ENCODE measurements at places on chromosomes 3 and 15.
A peak's percentile ranks its signal among the peaks of the same experiment; 100 is the strongest.

- DNase-seq, result no peak
Measured at GRCh38 chr3:184180165-184180564, 5.5 kb downstream of the AP2M1 start.

GRCh38 chr3:197189623-197190022 lies 108.8 kb downstream of the DLG1 start:
- no peak for DNase-seq

- no peak for DNase-seq
Measured at GRCh38 chr15:72491768-72492167, 17.6 kb downstream of the ARIH1 start.

DNA sequence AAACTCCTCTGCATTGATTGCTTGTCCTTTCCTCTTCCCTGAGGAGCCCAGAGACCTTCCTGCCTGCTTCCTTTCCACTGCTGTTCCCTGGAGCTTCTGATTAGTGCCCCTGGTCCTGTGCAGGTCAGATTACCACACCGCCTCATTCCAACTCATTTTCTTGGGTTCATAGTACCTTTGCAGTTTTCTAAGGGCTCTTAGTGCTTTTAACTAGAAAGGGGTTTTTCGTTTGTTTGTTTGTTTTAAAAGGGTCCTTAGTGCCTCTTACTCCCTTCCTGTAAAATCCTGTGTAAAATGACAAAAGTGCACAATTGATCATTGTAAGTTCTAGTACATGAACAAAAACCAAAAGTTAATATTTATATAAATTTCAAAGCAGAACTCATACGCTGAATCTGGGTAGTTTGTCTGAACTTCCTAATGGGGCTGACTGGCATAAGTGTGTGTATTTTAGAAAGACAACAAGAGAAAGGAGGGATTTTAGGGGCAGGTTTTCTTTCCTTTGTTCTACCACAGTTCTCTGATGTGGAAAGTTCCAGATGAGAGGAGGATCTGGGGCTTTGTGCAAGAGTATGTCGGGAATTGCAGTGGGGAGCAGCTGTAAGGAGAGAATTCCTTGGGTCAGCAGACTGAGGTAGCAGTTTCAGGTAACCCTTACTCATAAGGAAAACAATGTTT lies 30.6 kb downstream of the SNRK start:
- DNase-seq, result no peak

DNA sequence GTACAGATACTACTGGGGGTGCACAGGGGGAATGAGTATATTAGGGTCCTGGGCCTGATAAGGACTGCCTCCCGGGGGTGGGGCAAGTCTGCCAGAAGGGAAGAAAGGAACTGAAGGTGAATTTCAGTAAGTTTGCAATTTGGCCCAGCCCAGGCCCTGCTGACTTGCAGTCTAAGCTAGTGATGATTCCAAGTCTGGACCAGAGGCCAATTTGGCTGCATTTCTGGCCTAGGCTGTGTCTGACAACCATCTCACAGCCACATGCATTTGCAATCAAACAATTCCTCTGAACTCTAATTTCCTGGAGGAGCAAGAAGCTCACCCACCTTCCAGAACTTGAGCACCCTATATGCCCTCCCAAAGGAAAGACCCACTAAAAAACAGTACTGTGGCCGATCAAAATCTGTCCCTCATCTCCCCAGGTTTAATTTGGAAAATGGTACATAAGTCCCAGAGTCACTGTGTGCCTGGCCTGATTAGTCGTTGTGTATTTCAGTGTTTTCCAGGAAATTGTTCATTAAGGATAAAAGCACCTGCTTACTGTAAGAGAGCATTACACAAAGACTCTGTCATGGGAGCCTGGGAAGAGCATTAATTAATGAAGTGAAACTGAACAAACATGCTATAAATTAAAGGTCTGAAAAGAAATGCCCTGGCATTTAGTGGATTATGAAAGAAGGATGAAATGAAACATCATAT lies 114.5 kb downstream of the MEGF11 start:
- DNase-seq, result no peak

GRCh38 chr15:47504624-47505256 lies 212.6 kb upstream of the SEMA6D start:
- DNase-seq, result no peak

- DNase-seq, result no peak
Measured at GRCh38 chr15:52280326-52281084, 15.1 kb downstream of the MYO5C start.

- no peak for DNase-seq
Measured at GRCh38 chr3:39126532-39127071, 19.1 kb downstream of the TTC21A start.

DNA sequence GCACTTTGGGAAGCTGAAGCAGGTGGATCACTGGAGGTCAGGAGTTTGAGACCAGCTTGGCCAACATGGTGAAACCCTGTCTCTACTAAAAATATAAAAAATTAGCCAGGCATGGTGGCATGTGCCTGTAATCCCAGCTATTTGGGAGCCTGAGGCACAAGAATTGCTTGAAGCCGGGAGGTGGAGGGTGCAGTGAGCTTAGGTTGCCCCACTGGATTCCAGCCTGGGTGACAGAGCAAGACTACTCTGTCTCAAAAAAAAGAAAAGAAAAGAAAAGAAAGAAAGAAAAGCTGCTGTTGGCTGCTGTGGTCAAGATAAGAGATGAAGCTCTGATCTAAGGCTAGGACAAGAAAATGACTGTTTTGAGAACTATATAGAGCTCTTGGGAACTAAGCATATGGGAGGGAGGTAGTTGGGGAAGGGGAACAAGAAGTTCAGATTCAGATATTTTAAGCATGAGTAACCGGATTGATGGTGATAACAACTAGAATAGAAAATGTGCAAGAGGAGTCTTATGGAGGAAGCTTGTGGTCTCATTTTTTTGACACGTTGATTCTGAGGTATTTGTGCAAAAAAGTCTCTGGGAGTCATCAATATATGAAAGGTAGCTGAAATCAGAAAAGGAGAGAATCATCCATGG lies 25.7 kb downstream of the DNAH12 start:
- no peak for DNase-seq

DNA sequence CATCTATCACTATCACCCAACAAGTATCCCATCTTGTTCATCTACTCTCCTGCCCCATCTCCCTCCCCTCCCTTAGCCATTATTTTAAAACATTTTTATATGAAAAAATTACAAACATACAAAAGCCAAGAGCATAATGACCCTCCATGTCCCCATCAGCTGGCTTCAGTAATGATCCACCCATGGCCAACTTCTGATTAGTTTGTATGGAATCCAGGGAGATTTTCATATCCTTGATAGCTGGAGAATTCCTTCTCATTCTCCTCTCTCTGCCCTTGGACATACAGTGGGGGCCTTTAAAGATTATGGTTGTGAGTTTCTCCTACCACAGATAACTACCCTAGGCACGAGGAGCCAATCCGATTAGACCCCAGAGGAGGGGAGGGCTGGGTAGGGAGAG lies 40.2 kb downstream of the IRAK2 start:
- DNase-seq, result no peak

GRCh38 chr3:130576375-130577266 lies 59.6 kb downstream of the COL6A6 start:
- DNase-seq, result no peak

- no peak for DNase-seq
Measured at GRCh38 chr15:99135194-99135593, 30.3 kb downstream of the SYNM start.

DNA sequence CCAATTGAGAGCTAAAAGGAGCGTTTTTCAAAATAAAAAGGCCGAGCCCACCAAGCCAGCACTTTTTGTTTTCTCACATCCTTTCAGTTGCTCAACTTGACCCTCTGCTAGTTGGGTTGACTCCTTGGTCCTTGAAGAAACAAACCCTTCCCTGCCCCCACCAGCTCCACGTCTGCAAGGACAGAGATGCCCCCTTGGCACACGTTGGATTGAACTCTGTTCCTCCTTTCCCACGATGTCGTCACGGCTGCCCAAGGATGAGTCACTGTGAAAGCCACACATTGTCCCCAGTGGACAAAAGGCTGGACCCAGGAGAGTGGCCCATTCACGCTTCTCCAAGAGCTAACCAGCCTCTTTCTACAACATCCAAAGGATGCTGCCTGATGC lies 43.0 kb upstream of the SPATA12 start:
- DNase-seq, result no peak

DNA sequence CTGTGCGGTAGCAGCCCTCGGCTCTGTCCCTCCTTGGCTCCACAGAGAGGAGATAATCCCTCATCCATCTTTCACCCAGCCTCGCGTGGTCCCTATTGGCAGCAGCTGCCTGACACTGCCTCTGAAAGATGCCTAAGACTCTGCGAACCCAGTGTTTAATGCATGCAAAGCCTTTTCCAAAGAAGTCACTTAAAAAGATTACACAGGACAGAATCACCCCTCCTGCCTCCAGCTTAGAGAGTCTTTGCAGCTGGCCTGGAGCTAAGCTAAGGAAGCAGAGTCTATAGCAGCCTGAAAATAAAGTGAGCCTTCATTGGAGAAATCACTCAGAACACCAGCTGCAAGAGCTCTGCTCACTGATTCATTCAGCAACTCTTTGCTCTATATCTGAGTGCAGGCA lies 247.2 kb downstream of the SHQ1 start:
- DNase-seq, result no peak

- no peak for DNase-seq
Measured at GRCh38 chr3:69423463-69424155, 37.7 kb upstream of the FRMD4B start.

GRCh38 chr3:42771271-42771670 lies 1.8 kb downstream of the CCDC13 start:
- no peak for DNase-seq

DNA sequence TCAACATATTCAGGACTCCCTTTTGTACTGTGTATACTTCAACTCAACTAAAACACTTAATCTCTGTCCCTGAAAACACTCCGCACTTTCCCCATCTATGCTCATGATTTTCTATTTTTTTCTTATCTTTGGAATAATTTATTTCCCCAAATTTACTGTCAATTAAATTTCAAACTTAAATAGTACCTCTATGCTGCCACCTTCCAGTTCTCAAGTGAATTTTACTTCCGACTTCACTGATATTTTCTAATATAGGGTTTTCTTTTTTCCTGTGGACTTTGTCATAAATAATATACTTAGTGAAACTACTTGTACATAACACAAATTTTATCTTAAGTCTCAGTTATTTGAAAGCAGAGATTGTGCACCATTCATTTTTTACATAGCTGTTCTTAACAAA lies 1303.3 kb downstream of the OTOL1 start:
- DNase-seq, result no peak

GRCh38 chr3:99246010-99246654 lies 344.6 kb upstream of the DCBLD2 start:
- no peak for DNase-seq

DNA sequence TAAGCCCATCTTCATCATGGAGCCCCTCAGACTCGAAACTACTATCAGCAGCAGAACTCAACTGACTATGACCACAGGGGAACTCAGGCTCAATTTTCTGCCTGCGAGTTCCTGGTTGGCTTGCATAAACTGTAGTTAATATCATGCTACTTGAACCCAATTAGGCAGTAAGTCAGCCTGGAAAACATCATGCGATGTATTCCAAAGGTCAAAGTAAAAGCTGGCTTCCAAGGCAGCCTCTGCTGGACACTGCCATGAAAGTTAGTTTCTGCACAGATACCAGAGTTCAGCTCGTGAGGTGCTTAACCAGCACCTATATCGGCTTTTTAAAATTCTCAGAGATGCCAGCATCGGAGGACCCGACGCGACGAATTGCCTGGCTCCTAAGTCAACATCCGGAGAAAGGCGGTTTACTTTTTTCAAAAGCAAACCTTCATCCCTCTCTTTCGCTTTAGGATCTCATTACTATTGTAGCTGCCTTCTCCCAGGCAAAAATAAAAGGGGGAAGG lies 3.8 kb downstream of the ANP32A start:
- no peak for DNase-seq

DNA sequence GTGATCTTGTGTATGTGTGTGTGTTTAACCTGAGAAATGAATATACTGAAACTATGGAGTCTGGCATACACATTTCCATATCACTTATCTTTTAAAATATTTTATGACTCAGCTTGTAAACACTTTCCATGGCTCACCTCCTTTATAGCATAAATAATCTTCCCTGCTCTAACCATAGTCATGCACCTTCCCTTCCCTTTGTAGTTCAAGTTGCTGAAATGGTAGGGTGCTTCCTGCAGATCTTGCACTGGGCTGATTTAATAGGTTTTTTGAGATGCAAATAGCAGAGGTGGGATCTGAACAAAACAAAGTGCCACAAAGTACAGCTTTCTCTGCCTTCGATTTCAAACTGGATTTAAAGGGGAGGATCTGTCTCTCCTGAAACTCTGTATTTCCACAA lies 712.7 kb upstream of the LMCD1 start:
- no peak for DNase-seq

- DNase-seq, result no peak
Measured at GRCh38 chr15:49135342-49135857, 20.0 kb downstream of the COPS2 start.

GRCh38 chr15:95254263-95254662 lies 1022.9 kb downstream of the MCTP2 start:
- DNase-seq, result no peak

- DNase-seq, result no peak
Measured at GRCh38 chr3:10319804-10320203, 1.1 kb downstream of the SEC13 start.

DNA sequence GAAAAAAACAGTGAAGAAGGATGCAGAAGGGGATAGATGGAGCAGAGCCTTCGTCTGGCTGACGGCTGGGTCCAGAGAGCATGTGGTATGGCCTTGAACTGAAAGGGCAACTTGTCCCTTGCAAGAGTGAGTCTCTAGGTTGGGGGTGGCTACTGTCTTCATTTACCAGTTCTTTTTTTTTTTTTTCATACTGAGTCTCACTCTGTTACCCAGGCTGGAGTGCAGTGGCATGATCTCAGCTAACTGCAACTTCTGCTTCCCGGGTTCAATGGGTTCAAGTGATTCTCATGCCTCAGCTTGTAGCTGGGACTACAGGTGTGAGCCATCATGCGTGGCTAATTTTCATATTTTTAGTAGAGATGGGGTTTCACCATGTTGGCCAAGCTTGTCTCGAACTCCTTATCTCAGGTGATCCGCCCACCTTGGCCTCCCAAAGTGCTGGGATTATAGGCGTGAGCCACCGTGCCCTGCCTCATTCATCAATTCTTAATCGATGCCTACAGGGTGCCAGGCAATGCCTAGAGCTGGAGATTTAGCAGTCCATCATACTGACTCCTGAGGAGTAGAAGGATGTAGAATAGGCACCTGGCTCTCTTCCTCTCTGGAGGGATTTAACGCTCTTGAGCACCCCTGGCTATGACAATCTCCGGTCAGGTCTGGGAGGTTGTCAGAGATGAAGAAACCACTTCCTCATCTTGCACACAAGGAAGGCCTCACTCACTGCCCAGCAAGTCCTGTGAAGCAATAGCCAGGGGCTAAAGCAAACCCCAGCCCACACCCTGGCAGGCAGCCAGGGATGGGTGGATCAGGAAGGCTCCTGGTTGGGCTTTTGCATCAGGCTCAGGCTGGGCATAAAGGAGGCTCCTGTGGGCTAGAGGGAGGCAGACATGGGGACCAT lies at the start of gene CAMP:
Gene CAMP, plus strand, starts transcription at position 880 of the 898 bp plus-strand sequence. Its CDS starts 17 bp downstream, at position 897.
- DNase-seq, result peak; percentile 67

DNA sequence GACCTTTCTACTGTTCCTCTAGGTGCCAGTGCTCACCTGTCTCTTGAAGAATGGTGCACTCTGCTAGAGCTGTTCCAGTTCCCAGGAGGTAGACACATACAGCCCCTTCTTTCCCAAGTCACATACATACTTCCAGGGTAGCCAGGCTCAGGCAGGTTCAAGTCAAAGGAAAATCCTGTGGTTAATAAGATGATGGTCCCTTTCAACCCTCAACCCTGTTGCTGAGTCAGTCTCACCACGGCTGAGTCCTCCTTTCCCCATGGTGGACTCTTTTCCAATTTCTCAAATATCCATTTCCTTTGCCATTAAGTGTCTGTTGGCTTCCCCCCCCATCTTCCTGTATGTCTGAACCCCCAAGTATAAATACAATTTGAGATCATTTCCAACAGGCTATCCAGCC lies 56.1 kb upstream of the ACAN start:
- no peak for DNase-seq

GRCh38 chr3:120144267-120144666 lies 50.0 kb upstream of the GSK3B start:
- DNase-seq, result no peak
